ENCODE measurements at places on chromosomes 12 and 14.

DNA sequence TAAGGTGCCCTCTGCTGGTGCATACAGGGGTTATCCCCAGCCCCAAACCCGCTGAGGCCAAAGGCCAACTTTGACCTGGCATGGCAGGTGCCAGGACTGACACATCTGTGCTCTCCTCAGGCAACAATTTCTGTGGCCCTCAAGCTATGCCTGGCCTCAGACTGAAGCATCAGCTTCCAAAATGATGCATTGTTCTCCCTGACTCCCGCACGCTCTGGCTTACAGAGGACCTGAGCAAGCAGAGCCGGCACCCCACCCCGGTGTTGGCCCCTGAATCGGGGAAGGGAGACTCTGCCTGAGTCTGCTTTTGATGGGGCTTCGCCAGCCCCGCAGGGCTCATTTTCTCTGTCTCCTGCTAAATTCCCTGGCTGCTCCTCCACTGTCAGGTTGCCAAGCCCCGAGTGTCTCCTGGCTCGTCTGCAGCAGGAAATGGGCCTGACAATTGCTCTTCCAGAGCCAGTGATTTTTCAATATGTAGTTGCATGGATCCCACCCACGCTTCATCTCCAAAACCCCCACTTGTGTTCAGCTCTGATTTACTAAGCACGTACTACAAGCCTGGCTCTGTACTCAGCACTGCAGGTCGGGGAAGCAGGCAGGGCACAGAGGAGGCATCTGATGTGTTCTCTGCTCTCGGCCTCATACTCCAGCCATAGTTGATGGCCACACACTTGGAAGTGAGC, 126.1 kb downstream of the SLC38A6 start:
- DNase-seq: no peak

DNA sequence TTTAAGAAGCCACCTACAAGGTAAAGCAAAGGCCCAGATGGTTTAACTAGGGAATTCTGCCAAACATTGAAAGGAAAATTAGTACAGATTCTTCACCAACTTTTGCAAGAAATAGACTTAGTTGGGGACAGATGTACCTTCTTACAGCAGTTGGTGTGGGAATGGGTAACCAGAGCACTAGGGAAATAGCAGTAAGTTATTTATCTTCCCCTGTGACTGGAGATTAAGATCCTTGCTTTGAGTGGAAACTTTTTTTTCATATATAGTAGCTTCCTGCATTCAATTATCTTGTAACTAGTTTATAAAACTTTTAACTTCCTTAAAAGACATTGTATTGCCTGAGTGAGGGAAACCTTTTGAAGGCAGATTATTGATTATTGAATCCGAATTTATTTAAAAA, 44.2 kb downstream of the ARID2 start:
- DNase-seq: no peak

- no peak for DNase-seq
Measured at GRCh38 chr12:108750526-108750925, 19.2 kb upstream of the CORO1C start.

- no peak for DNase-seq
Measured at GRCh38 chr14:37580146-37580545, 14.9 kb downstream of the FOXA1 start.

DNA sequence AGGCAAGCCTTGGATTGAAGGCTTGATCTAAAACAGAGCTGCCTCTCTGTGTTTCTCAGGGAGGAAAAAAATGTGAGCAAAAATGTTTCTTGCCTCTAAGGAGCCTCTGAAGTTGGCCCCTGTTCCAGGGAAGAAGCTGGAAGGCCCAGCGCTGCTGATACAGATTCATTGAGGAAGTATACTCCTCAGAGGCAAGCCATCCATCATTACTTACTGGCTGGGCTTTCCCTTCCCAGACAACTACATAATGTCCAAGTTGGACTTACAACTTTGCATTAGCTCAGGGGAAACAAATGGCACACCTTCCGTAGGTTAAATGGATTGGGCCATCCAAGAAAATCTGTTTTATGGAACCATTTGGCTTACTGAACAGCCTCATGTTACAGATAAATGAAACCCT, 263.7 kb upstream of the SEL1L start:
- no peak for DNase-seq

GRCh38 chr14:51603495-51603894, 48.2 kb upstream of the FRMD6 start:
- DNase-seq: no peak

GRCh38 chr12:13788626-13789025, 192.8 kb downstream of the GRIN2B start:
- DNase-seq: no peak

DNA sequence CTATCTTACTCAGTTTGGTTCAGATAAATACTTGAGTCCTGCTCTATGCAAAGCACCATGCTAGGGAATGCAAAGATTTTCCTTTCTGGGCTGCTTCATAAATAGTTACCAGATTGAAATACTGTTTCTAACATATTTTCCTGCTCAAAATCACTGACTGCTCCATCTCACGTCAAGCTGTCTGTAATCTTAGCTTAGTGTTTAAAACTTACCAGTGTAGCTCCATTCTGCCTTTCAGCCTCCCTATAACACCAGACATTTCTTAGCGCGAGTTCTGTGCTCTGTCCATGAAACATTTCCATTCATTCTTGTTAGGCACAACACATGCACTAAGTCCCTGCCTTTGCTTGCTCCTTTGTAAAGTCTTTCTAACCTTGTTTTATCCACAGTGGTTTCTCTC, 129.4 kb downstream of the NPAS3 start:
- no peak for DNase-seq

DNA sequence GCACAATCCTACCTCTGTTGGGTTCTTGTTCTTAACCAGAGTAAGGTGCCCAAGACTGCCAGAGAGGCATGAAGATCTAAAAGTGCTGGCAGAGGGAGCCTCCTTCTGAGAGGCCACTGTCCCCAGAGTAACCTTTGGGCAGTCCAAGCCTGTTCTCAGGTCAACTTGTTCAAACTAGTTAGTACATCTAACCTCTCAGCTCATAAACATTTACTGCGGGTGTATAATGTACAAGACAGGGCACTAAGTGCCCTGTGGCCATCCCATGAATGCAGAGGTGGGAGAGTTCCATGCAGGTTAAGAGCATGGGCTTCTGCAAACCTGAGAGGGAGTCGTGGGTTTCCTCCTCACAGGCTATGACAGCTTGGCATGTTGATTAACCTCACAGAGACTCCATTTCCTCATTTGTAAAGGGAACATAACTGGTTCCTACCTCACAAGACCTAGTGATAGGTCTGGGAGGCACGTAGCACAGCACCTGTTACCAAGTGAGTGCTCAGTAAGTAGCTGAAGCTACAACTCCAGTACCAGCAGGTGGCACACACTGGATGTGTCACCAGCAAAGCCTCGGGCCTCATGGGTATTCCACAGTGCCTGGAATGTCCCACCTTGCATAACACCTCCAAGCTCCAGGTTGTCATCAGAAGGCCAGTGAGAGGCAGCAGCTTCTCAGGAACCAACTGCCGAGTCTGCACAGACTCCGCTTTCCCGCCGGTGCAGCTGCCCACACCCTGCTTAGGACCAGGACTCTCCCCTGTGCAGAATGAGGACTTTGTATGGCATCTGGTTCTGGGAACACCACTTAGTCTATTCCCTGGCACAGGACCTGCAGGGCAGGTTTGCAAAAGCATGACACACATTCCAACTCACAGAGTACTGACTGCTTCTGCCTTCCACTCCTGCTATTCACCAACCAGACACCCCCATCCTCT, 4.4 kb downstream of the VDR start:
- no peak for DNase-seq

DNA sequence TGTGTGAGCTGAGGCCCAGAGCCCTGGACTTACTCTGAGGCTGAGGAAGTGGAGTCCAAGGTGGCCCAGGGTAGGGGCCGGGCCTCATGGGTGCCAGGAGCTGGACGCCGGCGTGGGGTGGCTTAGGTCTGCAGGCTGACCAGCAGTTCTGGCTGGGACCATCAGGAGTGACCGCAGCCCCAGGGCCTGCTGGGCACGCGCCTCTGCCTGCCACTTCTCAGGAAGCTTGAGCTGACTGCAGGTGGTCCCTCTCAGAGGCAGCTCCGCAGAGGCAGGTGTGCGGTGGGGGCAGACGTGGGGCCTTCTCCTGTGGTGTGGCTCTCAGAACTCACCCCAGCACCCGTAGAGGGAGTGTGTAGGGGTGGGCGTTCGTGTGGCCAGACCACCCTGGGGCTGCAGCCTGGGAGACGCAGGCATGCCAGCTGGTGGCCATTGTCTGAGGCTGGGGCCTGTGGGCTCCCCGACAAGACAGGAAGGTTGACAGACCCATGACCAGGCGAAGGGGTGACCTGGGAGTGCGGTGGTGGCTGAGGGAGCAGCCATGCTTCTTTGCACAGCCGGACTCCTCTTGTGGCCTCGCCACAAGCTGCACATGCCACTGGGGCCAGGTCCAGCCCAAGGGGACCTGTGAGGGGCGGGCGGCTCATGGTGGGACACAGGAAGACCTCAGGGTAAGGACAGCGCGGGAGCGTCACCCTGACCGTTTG, 40.0 kb upstream of the TEX22 start:
- DNase-seq: no peak

GRCh38 chr12:76226956-76227355, 121.3 kb downstream of the BBS10 start:
- DNase-seq: no peak

DNA sequence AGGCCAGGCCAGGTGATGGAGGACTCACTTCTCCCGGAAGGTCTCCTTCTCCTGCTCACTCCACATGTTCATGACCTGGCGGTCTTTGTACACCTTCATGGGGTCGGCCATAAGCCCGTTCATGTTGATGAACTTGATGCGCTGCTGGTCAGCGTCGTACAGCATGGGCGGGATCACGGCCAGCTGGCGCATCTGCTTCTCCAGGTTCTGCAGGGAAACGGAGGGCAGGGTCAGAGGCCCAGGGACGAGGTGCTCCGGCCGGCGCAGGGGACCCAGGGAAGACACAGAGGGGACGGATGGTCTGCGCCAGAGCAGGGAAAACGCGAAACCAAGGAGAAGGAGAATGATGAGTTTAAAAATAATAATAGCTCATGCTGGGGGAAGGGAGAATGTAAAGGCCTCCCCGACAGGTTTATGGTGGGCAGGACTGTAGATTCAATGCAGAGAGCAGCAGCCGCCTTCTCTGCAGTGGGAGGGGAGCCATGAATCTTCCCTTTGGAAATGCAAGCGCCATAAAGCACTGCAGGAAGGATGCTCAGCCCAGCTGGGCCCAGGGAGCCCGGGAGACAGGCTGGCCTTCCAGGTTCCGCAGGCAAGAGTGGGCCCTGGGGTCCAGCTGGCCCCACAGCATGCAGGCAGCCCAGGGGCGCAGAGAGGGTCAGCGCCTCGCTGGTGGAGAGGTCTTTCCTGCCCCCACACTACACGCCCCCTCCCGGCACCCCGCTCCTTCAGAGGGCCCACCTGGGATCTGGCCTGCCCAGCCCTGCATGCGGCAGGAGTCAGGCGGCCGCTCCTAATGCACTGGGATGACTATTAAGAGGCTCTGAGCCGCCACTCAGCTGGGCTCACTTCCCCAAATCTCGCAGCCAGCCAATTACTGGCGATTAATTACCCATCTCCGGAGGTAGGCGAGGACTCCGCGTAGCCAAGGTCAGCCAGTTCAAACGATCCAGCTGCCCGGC, 132.0 kb downstream of the RFLNA start:
- no peak for DNase-seq

DNA sequence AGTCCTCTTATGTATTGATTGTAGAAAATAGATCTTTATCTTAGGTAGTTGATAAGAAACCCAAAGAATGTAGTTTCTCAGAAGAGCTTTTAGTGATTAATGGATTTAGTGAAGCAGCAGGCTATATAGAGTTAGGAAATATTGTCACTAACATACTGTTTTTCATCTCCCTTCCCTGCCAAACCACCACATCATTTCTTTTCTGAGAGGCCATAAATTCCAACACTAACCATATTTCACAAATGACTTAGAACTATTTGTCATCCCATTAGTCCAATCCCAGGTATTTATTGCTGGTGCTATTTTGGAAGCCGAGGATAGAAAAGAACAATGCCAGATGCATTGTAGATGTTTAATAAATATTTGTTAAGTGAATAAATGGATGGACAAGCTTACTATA, 185.7 kb downstream of the KICS2 start:
- no peak for DNase-seq

DNA sequence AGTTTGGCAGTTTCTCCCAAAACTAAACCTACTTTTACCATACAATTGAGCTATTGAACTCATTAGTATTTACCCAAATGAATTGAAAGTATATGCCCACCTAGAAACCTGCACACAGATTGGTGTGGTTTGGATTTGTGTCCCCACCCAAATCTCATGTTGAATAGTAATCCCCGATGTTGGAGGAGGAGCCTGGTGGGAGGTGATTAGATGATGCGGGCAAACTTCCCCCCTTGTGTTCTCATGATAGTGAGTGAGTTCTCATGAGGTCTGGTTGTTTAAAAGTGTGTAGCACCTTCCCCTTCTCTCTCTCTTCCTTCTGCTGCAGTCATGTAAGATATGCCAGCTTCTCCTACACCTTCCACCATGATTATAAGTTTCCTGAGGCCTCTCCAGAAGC, 4.0 kb upstream of the KRT6C start:
- no peak for DNase-seq

GRCh38 chr12:24937553-24938244, 11.2 kb downstream of the BCAT1 start:
- DNase-seq: no peak

DNA sequence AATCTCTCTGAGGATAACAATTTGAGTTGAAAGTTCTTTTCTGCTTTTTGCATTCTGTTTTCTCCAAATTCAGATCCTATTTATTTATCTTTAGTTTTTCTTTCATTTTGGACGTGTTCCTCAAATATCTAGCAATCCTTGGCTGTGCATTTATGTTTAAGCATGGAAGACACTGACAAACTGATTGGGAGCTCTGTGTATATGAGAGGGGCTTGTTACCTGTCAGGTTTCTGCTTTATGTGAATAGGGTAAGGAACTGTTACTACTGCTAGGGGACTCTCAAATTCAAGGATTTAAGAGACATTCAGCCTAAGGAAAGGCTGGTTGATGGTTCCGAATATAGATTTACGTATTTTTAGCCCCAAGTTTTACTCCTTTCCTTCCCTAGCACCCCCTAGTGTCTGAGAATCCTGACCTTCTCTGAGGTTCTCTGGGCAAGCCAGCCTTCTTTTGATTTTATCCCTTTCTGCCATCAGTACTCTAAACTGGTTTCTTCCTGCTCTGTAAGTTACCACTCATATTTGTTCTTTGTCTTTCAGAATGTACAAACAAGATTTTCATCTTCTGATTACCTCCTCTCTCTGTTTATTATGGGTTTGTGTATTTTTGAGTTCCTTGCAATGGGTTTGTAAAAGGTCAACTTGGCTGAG, 30.5 kb downstream of the YLPM1 start:
- DNase-seq: no peak

GRCh38 chr12:79444089-79444488, 246.7 kb downstream of the PAWR start:
- DNase-seq: no peak

DNA sequence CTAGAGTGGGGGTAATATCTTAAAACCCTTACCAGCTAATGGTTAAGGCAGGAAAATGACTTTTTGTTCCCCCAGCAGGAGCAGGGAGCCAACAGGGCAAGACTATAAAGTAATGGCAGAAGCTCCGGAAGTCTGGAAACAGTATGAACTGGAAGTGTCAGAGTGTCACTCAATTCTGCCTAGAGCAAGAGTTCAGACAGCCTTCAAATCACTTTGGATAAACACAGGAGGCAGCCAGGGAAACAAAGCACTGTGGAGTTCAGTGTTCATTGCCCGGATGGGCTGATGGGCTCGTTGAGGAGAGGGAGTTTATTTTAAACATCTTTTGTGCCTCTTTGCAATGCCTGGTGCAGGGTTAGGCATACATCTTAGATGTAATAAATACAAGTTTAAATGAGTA, 16.5 kb upstream of the DYRK2 start:
- no peak for DNase-seq

- no peak for DNase-seq
Measured at GRCh38 chr12:109621901-109622364, 48.3 kb downstream of the MVK start.

GRCh38 chr12:114163771-114164170, 197.6 kb upstream of the RBM19 start:
- no peak for DNase-seq
